ENCODE measurements at places on chromosomes 1 and 21. TPM values are rescaled to one million over a fixed set of nuclear protein-coding genes. Genes with fewer than 3 reads are reported as not detected.

Gene DONSON
- total RNA-seq = 80.6 TPM

DNA sequence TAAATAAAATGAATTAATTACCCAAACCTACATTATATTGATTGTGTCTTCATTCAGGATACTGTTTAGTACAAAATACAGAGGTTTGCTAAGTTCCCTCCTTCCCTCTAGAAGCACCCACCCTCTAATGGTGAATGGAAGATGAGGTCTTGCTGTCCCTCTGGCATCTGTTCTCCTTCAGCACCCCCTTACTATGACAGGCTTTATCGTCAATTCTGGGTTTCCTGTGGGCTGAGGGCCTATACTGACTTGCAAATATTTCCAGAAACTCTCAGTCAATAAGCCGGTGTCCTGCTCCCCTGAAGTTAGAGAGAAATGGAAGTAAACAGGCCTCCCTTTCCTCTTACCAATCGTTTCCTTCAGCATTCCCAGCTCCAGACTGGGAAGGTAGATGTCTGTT is 13.2 kb downstream of the LAX1 start:
- no peak for DNase-seq

Gene NPPA
- total RNA-seq = not detected

Gene PTPRU
- total RNA-seq = 7.9 TPM

DNA sequence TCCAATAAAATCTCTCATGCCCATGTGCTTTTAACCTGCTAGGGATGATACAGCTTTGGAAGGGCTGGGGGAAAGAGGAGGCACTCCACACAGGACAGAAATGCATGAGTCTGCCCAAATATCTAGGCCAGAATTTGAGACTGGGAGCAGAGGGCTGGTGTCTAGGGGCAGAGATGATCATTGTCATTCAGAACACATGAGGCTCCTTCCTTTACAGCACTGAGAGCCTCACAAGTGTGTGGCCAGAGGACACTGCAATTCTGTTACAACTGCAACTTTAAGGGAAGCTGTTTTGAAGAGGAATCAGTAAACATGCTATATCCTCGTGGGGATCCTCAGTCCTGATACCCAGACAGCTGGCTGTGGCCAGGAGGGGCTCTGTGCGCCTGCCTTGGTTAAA is 541.3 kb downstream of the OMA1 start:
- no peak for DNase-seq

DNA sequence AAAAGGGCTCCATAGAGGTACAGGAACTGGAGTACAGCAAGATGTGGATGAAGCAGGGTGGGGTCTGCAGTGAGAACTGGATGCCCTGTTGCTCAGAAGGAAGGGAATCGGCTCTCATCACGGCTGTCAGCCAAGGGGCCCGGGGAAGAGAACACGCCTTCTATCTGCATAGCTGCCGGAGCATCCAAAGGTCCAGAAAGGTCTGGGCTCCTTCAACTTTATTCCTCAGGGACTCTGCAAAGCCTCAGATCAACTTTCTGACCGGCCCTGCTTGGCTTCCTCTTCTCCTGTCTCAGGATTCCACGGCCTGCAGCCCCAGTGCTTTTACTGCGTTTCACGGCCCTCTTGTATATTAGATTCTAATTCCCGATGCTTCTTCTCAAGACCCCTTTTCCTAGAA is 34.8 kb downstream of the KRTAP19-8 start:
- no peak for DNase-seq

DNA sequence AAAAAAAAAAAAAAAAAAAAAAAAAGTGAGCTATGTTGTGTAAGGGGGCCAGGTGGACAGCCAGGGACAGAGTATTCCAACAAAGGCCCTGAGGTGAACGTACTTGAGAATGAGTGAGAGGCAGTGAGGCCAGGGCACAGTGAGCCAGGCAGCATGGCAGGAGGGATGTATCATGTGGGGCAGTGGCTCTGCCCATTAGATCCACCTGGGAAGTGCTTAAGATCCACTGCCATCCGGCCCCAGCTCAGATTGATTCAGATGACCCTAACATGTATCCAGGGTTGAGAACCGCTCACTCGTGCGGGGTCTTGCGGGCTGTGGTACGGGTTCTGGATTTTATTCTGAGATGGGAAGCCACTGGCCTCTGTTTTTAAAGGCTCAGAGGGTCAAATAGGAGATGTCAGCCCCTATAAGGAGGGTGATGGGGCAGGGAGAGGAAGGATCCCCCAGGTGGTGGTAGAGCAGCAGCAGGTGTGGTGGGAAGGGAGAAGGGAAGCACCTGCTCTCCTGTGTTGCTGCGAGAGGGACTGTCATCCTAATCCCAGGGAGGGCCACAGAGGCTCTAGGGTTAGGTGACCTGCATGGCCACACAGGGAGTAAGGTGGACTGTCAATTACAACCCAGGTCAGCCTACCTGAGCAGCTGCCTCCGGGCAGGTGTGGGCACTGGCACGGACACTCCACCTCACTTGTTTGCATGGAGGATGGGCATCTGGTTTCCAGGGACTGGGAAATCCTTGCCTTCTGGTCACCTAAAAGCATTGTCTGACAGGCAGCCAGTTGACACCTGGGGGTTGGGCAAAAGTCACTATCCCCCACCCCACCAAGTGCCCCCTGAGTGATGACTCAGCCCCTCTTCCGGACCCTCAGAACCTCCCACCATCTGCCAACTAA is 31.6 kb downstream of the CDK18 start:
- DNase-seq = no peak

DNA sequence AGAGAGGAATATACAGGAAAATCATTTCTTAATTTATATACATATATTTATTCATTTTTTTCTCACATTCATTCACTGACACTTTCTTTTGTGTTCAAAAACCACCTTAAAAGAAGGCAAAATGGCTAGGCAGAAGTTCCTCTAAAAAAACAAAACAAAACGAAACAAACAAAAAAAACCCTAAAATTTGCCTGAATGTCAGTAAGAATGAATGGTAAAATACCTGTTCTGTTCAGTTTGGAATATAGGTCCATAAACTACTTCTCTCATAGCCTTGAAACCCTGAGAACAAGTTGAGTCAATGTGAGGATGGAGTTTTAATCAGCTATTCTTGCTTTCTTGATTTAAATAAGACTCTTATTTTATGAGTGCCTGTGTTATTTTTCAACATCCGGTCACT is 14.7 kb upstream of the ALG6 start:
- DNase-seq = no peak

DNA sequence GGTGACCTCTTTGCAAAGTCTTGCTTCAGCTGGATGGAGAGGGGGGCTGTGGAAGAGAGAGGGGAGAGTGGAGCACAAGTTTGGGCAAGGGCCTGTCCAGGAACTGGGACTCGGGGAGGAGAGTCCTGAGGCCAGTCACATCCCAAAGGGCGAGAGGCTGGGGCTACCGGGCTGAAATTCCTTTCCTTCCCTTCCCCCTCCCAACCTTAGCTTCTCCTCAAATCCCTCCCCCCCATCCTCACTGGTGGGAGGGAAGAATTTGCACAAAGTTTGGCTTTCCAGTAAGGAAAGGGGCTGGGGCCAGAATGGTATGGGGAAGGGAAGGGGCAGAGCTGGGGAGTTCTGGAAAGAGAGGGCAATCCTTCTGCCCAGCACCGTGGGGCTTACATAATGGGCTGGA is 854 bp downstream of the CNTN2 start:
- no peak for DNase-seq

GRCh38 chr21:36916718-36917117 is 49.8 kb downstream of the HLCS start:
- no peak for DNase-seq

Measured in Daoy (cell line).